Naive thymus-derived CD8-positive, alpha-beta T cell (primary cell): ENCODE measurements at places on chromosomes 1 and 21.

GRCh38 chr1:209534496-209535250 is 48.8 kb upstream of the CAMK1G start:
- no peak for DNase-seq

- no peak for DNase-seq
These were observed 117.0 kb downstream of the ZC3H11B start for GRCh38 chr1:219495737-219496408.

- no peak for DNase-seq
These were observed 8.1 kb upstream of the TFF1 start for GRCh38 chr21:42374457-42374856.

DNA sequence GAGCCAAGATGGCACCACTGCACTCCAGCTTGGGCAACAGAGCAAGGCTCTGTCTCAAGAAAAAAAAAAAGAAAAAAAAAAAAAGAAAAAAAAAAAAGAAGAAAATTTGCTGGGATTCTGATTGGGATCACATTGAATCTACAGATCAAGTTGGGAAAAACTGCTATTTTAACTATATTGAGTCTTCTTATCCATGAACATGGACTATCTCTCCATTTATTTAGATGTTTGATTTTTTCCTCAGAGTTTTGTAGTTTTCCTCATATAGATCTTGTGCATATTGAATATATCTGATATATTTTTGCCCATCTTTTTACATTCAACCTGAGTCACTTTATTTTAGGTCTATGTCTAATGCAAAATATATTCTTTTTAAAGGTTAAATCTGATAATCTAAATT is 58.3 kb upstream of the B3GALNT2 start:
- DNase-seq: no peak

GRCh38 chr1:6911974-6912373 is 126.7 kb downstream of the CAMTA1 start:
- no peak for DNase-seq
